ENCODE measurements at places on chromosomes 2 and 18.

- no peak for DNase-seq
Observed at GRCh38 chr2:170229125-170229524, 51.2 kb downstream of the MYO3B start.

DNA sequence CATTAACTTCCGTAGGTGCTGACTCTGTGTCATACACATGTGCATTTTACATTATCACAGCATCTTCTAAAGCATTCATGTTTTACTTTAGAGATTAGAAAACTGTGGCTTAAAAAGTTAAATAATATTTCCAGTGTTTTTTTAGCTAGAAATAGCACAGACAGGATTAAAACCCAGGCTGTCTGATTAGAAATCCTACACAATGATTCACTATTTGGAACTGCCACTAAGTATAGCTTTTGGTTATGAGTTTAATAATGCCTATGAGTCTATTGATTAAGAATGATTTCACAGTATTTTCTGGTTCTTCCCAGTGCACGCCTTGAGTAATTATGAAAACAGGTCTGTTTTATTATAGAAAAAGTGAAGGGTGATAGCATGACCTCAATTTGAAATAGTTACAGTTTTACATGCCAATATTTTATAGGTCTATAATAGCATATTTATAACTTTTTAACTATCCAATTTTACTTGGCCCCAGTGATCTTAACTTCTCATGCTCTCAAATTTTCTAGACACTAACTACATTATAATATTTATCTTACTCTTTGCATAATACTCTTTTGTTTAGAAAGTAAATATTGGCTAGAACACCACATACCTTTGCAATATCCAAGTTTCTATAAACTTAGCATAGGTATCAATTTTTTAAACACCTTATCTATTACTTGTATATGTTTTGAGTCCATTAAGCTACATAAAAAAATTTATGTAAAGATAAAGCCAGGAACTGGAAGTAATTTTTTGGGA lies 313.2 kb downstream of the RND3 start:
- no peak for DNase-seq

- DNase-seq: no peak
Observed at GRCh38 chr2:220628252-220628651, 943.9 kb downstream of the EPHA4 start.

DNA sequence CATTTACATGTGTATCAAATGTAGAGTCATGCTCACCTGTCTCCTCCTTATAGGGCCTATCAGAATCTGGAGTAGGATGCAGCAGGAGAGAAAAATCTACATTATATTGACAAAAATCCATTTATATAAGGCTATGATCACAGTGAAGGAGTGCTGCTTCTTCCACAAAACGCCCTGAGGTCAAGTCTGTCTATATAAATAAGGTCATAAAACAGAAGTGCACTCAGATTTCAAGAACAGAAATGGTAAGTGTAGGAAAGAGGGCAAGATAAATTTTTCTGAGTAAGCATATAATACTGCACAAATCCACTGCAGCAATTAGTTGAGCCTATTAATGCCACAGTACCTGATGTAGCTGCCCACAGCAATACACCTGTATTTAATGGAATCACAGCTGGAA lies 51.8 kb downstream of the COL5A2 start:
- no peak for DNase-seq

DNA sequence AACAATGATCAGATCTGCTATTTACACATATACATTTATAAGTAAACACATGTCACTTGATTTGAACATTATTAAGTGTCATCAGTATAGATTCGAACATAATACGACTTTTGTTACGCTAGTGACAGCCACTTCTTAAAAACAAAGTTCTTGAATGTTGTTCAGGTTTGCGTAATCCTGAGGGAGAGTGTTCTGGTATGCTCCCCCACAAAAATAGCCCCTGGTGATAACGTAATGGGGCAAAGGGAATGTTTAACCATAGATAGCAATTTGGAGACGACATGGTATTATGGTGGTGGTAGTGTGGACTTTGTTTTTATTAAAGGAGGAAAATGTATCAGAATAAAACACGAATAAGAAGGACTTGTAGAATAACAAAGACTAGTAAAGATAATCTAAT lies 90.6 kb downstream of the PLEKHM3 start:
- DNase-seq: no peak

DNA sequence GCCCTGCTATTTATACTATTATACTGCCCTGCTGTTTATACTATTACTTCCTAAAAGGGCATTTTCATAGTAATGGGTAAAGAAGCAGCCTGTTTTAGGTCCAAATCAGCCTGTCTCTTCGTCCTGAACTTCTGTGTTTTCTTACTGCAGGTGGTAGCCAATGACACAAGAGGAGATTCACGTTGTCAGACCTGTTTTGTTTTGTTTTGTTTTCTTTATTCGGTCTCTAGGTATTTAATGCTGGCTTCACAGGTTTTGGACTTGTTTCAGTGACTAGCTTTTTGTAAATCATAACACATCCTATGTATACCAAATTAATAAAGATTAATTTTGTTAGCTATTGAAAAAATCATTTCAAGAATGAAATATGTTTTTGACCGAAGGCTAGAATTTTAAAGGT lies 116.4 kb downstream of the MAP3K20 start:
- no peak for DNase-seq

DNA sequence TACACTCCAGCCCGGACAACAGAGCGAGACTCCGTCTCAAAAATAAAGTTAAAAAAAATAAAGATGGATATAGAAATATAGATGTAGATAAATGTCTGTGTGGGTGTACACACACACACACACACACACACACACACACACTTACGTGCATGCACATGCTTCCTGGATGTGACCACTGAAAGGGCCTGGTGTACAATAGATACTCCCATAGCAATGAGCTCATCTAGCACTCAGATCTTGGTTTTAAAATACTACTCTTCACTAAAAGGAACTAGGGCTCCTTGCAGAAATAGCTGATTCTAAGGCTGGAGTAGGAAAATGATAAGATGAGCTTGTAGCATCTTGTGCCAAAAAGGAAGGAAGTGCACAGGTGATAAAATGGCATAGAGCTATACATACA lies 39.1 kb downstream of the ROCK2 start:
- DNase-seq: no peak

DNA sequence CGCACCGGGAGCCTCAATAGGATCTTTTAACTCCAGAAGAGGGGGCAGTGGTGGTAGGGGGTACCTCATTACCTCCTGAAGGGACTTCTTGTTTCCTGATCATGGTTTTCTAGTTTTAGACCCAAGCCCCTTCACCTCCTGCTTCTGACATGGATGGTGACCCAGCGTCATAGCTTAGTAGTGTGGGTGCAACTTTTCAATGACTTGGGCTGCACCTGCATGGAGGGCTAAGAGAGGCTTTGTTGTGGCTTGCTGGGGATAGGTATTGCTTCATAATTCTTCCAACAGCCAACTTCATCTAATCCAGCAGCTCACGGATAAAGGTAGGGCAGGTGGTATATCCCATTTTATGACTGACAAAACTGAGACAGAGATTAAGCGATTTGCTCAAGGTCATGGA lies 3.0 kb downstream of the SLC1A4 start:
- no peak for DNase-seq
